H4 (cell line): ENCODE measurements at places on chromosomes 1 and 21. TPM values are rescaled to one million over a fixed set of nuclear protein-coding genes. Genes with fewer than 3 reads are reported as not detected.

Gene FGR
- total RNA-seq = not detected in 2 replicates

Gene KIF21B
- total RNA-seq = 2.1 and 2.4 TPM in 2 replicates

Gene LORICRIN
- total RNA-seq = not detected in 2 replicates

Gene C1orf94
- not detected in 2 replicates for total RNA-seq

Gene ATP1A1
- 17.7 and 30.8 TPM in 2 replicates for total RNA-seq

Gene RAP1GAP
- total RNA-seq = 2.0 and 2.3 TPM in 2 replicates

Gene IVL
- total RNA-seq = not detected in 2 replicates

Gene DNAJC11
- total RNA-seq = 33.4 and 36.5 TPM in 2 replicates

Gene PCAT6
- 0.33 and 0.47 TPM in 2 replicates for total RNA-seq

DNA sequence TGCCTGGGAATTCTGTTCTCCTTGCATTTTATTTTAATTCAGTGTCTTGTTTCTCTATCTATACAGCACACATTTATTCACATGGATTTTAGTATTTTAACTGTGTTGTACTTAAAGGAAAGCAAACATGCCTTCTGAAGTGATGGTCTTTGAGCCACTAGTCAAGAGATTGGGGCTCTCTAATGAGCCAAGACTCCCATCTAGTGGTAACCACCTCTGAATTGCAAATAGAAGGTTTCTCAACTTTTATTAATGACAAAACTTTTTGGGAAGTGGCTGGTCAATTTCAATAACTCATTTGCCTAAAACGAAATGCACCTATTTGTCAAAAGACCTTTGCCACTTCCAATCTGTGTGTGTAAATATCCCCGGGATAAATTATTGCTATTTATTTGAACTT is 199.6 kb downstream of the LTN1 start:
- DNase-seq = no peak

DNA sequence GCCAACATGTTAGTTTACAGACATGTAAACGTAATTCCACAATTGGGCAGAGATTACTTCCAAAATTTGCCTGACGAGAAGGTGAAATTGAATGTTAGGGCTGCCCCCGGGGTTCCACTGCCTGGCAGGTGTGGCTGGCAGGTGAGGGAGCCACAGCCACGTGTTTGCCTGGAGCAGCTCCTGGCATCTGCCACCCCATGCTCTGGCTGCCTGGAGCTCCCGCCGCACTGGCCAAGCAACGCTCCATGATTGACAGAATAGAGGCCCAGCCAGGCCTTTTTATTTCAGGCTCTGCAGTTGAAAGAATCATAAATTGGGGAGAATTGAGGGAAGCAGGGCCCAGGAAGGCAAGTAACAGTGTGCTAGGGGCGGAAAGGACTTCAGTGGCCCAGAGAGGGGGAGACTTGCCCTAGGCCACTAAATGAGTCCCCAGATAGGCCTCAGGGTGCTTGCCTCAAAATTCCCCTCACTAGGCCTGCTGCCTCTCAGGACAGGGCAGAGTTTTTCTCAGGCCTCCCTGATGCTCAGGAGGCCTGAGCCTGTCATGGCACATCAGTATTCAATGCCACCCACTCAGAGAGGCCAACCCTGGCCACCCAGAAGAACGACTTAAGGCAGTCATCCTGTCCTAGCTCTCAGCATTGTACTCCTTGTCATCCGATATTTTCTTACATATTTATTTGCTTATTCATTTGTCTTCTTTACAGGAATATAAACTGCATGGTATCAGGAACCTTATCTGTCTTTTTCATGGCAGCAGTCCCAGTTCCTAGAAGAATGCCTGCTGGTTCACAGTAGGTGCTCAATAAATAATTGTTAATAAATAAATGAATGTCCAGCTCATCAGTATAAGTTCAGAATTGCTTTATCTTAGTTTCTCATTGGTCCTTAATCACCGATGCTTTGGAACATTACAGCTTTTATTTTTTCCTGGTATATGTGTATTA is 16.6 kb upstream of the S1PR1 start:
- DNase-seq = no peak

- DNase-seq = no peak
Observed at GRCh38 chr1:91151702-91152101, 129.9 kb upstream of the ZNF644 start.

DNA sequence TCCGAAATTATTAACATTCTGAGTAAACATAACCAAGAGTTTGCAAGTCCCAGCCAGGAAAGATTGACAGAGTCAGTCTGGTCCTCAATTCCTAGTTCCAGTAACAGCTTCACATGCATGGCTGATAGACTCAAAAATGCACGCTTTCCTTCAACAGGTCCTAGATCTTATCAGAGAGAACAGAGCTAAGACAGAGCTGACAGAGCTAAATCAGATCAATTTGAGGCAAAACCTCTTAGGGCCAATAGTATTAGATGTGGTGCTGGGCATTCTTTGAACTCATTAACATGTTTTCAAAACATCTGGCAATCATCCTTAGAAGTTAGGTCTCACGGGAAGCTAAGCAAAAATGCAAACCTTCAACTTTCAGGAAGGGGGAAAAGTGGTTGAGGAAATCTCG is 114.0 kb downstream of the GREM2 start:
- no peak for DNase-seq

- no peak for DNase-seq
Observed at GRCh38 chr21:44314561-44314960, 14.7 kb downstream of the PFKL start.

- DNase-seq = no peak
Observed at GRCh38 chr1:156696755-156697154, 8.6 kb downstream of the CRABP2 start.

GRCh38 chr1:224359207-224359606 is 2.5 kb downstream of the CNIH4 start:
- DNase-seq = no peak

DNA sequence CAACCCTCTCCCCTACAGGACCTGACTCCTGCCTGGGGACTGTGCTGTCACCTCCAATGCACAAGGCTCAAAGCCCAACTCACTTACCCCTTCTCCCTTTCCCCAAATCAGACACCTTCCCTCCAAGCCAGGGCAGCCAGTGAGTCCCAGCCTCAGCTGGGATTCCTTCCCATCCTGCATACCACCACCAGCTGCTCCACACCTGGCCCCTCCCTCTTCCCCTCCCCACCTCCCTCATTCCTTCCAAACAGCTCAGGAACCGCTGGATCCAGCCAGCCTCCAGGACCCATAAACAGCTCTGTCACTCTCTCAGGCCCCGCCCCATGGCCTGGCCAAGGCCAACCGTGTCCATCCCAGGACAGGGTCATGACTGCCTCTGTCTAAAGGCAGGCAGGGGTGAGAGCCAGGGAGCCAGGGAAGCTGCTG is 41.4 kb downstream of the ACOT7 start:
- DNase-seq = no peak

DNA sequence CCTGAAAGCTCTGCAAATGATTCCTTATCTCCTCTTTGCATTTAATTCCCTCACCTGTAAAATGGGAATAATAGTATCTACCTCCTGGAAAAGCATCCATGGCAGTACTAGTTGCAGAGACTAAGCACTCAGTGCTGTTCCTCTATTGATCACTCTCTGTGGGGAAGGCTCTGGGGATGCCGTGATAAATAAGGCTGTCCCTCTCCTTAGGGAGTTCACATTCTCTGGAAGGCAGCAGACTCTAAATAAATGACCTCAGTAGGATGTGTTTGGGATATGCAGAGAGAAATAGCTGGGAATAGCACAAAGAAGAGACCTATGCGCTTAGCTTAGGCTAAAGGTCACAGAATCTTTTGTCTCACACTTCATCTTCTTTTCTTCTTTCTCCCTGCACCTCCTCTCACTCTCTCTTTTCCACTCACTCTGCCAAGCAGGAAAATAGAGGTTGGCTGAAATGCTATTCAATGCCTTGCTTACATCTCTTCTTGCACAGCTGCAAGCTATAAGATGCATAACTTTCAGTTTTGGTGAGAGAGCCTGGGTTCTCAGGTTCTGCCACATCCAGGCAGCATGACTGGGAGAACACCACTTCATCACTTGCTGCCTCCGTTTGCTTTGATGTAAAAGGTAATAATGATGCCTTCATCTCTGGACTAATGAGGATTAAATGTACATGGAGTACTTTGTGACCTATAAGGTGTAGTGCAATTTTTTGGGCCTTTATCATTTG is 101.5 kb downstream of the LMX1A start:
- DNase-seq = no peak

DNA sequence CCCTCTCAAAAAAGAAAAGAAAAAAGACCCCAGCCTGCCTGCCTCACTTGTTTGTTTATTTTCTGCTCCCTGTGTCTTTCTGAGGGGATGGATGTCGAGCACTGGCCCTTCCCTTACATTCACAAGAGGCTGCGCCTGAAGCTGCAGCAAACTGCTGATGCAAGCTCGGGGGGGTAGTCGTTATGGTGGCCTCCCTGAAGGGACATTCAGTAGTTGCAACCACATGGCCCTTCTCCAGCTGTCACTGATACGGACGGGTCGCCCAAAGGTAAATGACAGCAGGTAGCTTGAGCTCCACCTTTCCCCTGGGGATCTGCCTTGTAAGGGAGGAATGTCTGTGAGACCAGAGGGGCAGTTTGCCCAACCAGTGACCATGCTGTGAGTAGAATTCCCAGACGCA is 17.7 kb downstream of the PLEKHM2 start:
- no peak for DNase-seq

DNA sequence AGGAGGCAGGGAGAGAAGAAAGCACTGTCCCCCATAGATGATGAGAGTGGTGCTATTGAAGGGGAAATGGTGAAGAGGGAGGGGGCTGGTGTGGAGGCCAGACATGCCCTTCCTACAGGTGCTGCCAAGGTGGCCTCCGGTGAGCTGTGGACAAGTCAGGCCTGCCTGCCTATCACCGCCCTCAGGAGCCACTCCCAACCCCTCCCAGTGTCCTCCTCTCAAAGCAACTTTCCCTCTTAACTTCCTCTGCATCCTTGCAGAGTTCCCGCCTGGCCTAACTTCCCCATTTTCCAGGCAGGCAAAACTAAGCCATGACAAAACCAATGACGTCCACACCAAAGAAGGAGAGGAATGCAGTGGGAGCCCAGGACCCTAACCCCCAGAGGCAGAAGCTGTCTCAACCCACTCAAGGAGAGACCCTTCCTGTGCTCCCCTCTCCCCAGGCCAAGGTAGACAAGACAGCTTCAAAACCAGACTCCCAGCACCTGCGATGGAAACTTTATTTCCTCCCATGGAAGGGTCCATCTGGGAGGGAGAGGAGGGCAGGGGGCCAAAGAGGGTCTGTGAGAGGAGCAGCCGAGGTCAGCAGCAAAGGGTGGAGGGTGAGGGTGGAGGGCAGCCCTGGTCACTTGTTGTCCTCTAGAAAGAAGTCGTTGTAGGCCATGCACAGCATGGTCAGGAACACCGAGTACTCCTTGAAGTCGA is 1.0 kb upstream of the S100A6 start:
- DNase-seq = no peak

DNA sequence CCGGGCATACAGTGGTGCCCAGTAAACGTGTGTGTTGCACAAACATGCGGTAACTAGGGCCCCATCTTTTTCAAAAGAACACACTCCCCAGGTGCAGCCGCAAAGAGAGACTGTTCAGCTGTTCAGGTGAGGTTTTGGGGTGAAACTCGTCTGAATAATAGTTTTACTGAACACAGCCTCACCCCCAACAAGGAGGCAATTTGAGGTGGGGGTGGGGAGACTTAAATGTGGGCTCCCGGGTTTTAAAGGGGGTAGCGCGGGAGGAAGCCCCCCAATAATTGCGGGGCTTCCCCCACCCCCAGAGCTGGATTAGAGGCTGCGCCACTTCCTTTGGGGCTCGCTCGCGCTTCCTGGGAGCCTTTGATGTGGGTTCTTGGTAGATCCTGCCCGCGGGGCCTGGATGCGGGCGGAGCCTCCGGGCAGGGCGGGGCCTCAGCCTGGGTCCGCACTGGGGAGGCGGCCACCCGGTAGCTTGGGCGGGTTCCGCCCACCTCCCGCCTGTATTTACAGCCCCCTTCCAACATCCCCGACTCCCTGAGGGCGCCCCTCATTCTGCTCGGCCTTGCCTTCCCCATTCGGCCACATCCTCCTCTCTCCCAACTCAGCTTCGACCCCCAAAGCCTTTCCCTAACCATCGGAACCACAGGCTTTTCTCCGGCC is 6.4 kb upstream of the EPHA2 start:
- DNase-seq = no peak

DNA sequence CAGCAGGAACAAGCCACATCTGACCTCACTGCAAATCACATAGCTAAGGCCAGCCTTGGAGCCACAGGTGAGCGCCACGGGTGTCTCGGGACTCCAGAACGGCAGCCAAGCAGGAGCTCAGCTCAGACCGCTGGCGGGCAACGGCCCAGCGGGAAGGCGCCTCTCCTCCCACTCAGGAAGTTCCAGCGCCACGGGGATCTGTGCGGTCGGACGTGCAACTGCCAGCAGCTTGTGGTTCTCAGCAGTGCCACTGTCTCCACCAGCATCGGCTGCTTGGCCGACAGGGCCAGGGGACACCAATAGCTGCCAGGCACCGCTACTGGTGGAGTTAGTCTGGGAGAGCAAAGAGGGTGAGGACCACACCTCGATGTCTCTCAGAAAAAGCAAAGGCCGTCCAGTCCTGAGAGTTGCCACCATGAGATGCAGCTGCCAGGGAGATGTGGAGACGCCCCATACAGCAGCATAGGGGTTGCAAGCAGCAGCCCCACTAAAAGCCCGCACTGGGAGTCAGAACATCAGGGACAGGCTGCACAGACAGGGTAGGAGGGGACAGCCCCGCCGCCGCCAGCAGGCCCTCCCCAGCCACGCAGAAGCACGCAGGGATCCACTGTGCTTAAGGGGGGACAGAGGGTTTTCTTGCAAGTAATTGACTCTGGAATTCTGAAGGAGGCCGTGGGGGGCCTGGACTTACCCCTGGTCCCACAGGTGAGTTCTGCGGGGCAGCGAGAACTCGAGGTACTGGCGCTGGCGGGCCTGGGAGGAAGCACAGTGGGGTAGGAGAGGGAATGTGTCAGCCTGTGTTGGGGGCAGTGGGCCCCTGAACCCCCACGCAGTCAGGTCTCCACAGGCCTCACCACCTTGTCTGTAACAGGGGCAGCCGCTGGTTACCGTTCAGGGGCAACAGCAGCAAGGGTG is 83.5 kb downstream of the NPHP4 start:
- DNase-seq = no peak

DNA sequence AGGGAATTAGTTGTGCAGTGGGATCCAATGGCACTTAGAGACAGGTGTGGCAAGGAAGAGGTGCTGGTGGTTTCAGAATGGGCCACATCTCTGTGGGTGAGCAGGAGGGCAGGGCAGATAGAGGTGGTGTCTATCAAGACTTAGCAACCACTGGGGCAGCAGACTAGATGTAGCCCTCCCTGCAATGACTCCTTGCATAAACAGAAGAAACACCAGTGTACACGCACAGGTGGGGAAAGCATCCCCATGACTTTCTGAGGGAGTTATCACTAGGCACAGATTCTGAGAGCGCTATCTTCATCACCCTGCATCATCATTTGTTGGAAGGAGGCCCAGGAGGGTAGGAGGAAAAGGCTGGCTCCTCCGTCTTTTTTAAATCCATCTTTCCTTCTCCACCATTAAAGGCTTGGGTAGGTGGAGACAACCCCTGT is 58.4 kb downstream of the PLXNA2 start:
- no peak for DNase-seq

- no peak for DNase-seq
Observed at GRCh38 chr1:205217418-205217817, 5.9 kb upstream of the DSTYK start.
